ENCODE measurements at places on chromosomes 11 and 22.

DNA sequence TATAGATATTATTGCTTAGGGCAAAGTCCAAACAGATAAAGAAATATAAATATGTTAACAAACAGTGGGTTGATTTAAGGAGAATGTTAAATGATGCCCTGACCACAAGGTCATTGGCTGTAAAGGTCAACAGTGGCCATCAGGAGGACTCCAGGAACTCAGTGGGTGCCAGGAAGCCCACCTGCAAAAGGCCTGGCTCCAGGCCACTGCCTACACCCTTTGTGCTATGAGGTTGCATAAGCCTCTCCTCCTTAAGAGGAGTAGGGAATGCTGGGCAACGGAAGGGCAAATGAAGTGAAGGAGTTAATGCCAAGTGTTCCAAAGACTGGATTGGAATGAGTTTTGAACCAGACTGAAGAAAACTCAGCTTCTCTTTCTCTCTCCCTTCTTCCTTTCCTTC lies 73.3 kb upstream of the ALX4 start:
- no peak for DNase-seq

DNA sequence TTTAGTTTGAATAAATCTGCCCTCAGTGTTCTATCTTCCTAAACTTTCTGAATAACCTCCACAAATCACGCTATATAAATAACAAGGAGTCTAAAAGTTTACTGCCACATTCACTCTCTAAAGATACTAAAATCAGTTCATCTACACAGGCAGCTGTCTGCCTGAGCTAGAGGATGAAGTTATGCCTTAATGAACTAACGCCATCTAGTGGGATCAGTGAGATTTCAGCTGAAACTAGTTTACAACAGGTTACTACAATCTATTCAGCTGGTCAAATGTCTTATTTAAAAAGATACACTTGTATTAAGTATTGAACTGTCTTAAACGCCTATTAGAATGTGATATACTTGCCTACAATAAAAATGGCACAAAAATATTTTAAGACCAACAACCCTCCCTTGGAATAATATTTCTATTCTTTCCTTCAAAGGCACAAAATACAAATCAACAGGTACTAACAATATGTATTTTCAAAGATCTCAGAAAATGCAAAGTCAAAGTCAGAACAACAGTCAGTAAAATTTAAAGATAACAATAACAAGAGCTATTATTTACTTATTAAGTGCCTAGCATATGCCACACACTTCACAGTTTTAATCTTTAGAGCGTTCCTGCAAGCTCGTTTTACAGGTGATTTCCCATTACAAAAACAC lies 84.1 kb downstream of the LARGE2 start:
- no peak for DNase-seq

GRCh38 chr11:117219001-117219400 lies 12.9 kb downstream of the PCSK7 start:
- DNase-seq, result no peak

DNA sequence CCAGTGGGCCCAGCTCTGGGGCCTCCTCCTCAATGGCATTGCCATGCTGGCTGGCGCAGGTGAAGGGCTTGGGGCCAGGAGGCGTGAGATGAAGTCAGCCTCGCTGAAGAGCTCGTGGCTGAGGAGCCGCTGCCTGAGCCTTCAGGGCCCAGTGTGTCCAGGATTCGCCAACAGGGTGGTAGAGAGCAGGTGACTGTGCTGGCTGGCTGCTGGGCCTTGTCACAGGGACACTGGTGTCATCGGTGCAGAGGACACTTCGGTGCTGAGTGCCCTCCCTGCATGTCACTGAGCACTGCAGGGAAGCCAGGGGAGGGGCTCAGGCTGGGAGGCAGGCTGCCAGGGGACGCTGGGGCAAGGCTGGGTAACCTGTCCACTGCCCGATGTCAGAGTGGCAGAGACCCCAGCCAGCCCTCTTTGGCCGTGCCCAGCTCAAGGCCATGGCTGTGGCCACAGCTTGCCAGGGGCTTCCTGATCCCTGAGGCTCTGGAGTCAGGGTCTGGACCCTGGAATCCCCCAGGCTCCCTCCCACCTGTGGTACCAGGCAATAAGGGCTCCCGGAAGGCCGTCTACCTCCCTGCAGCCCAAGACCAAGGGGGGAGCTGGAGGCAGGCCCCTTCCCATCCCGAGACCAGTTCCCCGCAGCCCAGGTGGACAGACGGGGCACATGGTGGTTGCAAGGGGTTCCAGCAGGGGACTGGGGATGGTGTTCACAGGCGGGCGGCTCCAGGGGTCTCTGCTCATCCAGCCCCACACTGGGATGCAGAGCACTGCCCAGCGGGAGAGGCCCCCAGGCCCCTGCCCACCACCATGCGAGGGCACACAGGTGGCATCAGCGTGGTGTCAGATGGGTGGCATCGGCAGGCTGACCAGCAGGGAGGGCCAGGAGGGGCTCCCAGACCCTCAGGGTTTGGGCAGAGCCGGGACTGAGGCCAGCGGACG lies 63.9 kb downstream of the ARFGAP3 start:
- DNase-seq, result no peak

DNA sequence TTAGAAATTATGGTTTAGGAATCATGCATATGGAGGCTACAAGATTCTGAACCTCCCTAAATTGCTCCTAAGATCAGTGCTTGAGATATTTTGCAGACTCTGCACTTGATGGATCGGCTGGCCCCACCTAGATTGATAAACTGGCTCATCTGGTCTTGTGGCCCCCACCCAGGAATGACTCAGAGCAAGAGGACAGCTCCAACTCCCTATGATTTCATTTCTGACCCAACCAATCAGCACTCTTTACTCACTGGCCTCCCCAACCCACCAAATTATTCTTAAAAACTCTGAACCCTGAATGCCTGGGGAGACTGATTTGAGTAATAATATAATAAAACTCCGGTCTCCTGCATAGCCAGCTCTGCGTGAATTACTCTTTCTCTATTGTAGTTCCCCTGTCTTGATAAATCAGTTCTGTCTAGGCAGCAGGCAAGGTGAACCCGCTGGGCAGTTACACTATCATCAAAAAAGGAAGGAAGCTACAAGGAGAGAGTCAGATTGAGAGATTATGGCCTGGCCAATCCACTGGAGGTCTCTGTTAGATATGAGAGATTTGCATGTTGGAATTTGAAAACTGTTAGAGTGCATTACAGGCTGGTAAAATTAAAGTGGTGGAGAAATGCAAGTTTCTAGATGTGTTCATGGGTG lies 245.8 kb downstream of the CSNK2A3 start:
- DNase-seq, result no peak

GRCh38 chr22:42819412-42820044 lies 37.5 kb downstream of the ARFGAP3 start:
- no peak for DNase-seq

DNA sequence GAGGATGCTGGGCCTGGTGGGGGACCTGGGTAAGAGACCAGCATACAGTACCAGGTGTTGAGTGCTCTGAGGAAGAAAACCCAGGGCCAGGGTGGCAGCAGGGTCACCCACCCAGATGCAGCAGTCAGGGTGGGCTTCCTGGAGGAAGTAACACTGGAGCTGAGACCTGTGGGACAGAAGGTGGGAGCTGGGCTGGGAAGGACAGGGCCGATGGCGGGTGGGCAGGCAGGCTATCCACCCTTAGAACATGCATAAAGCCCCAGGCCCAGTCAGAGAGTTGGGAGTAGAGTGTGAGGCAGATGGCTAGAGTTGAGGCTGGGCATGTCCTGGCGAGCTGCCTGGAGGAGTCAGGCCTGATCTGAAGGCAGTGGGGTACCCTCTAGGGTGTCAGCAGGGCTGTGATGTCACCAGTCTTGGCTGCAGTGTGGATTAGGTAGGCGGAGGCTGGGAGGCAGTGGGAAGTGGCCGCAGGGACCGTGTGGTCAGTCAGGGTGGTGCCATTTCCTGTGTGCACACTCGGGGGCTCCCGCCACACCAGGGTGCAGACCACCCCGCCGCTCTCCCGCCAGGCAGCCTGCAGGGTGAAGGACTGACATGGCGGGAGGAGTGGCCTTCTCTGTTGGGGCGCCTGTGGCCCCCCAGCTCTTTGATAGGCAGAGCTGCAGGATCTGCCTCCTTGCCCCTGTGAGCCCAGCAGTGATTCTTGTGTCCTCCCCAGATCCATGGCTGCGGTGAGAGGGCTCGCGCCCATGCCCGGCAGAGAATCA lies 35.3 kb downstream of the IGHMBP2 start:
- DNase-seq, result no peak

Measured in DMS79 (cell line).